ENCODE measurements at places on chromosomes 6 and 20.

DNA sequence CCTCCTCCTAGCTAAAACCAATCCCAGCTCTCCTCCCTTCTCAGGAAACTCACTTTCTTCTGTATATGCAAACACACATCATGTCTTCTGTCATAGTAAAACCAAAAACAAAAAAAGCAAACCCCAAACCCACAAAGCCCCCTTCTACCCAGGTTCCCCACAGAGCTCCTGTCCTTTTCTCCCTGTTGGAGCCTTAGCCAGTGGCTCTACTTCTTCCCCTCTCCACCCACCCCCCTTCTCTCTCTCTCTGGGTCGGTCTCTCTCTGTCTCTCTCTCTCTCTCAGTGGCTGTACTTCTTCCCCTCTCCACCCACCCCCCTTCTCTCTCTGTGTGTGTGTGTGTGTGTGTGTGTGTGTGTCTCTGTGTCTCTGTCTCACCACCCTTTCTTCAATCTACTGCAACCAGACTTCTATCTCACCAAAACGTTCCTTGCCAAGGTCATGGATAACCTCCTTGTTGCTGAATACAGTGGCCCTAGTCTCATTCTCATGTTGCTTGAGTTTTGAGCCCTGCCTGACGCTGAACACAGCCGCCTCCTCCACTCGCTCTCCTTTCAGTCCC lies 8.7 kb upstream of the OSER1 start:
- no peak for DNase-seq

DNA sequence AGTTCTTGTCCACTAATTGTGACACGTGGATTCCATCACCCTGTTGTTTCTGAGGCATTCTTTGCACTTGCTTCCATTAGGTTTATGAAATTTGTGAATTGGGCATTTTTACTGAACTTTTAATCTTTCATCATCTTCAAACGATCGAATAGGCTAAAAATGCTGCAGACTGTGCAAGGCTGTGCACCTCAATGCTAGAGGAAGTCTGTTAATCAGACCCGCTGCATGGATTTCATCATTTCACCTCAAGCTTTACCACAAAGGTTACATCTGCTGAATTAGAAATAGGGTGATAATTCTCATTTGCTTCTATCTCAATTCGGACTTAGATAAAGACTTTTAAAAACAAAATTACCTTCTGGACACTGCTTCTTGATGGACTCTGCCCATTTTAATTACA lies 27.8 kb upstream of the F13A1 start:
- no peak for DNase-seq

DNA sequence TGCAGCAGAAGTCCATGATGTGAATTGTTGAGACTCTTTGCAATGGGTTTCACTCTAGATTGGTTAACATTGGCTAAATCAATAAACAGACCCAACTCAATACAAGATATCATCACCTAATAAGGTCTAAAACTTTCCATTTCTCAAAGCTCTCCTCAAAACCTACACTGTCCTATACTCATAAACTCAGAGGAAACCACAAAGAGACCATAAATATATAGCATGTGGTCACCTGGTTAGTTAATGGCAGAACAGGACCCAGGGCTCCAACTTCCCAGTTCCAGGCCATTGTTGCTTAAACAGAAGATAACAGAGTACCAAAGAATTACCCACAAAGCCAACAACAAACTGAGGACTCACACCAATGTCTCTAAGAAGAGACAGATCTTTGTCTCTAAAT lies 12.0 kb downstream of the RTN4IP1 start:
- DNase-seq: no peak

DNA sequence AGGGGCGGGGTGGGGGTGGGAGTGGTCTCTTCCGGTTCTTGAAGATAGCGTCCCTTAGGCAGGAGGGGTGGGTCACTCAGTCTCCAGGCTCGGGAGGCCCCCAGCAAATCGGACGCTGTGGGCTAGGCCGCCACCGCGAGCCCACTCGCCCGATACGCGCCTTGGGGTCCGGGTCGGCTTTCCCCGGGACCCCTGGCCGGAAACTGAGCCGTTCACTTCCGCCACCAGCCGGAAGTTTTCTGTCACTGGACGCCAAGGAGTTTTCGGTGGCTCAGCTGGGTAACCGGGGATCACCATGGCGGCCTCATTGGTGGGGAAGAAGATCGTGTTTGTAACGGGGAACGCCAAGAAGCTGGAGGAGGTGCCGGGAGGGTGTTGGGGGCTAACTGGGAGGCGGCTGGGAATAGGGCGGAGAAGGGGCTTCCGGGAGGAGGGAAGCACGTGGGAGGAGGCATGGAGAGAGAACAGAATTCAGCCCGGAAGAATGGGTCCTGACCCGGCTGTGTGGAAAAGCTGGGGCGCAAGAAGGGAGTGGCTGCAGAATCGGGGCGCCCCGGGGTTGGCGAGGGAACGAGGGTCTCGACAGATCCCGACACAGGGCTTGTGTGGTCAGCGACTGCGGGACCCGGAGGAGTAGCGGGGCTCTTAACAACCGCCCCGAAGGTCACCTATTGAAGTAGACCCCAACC lies at the start of gene ITPA:
Gene ITPA, plus strand, starts transcription at position 242 of the 689 bp plus-strand sequence. Its CDS starts 54 bp downstream, at position 296.
- DNase-seq: no peak

GRCh38 chr6:27894839-27895762 lies 17.1 kb downstream of the OR2B2 start:
- no peak for DNase-seq

DNA sequence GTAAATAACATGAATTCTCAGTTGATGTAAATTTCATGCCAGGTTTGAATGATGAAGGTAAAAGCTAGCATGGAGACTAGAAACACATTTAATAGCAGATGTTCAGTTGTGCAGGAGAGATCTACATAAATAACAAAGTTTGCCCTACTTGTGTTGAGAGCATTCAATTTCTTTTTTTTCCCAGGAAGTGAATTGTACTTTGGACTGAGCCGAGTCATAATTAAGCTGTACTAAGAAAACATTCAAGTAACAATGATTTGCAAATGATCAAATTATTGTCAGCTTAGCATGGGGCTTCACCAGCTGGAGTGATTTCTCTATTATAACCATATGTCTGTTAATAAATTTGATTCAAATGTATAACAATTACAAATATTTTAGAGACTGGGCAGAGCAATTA lies 893.5 kb upstream of the MAP3K7 start:
- DNase-seq: no peak

- no peak for DNase-seq
Observed at GRCh38 chr6:113565306-113565705, 291.8 kb upstream of the MARCKS start.

GRCh38 chr6:1613688-1614447 lies 4.2 kb downstream of the FOXC1 start:
- DNase-seq: no peak
